ENCODE measurements at places on chromosomes 1 and 21.

DNA sequence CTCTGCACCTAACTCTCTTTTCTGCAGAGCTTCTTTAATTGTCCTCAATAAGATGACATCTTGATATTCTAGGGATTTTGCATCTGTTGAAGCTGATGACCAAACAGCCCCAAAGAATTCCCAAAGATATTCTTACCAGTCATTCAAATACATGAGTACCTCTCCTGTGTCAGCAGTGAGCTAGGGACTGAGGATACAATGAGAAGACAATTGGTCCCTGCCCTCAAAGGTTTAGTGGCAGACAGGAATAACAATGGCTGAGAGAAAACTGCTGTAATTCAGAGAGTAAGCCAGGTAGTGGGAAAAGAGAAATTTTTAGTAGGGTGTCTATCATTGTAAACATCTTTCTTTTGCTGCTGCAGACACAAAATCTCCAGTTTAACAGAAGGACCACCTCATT, 5.9 kb downstream of the MCOLN3 start:
- DNase-seq = no peak

DNA sequence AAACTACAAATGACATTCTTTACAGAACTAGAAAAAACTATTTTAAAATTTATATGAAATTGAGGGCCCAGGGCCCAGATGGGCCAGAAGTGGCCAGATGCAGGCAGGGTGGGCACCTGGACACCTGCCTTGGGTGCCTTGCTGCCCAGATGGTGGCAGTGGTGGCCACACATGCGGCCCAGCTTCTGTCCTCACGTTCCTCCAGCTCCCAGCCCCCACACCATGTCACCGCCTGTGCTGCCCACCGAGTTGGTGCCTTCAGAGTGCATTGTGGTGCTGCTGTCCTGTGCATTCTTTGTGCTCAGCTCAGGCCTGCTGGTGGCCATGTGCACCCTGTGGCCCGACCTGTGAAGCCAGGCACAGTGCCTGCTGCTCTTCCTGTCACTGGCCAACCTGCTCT, 216.8 kb upstream of the CXADR start:
- DNase-seq = no peak

DNA sequence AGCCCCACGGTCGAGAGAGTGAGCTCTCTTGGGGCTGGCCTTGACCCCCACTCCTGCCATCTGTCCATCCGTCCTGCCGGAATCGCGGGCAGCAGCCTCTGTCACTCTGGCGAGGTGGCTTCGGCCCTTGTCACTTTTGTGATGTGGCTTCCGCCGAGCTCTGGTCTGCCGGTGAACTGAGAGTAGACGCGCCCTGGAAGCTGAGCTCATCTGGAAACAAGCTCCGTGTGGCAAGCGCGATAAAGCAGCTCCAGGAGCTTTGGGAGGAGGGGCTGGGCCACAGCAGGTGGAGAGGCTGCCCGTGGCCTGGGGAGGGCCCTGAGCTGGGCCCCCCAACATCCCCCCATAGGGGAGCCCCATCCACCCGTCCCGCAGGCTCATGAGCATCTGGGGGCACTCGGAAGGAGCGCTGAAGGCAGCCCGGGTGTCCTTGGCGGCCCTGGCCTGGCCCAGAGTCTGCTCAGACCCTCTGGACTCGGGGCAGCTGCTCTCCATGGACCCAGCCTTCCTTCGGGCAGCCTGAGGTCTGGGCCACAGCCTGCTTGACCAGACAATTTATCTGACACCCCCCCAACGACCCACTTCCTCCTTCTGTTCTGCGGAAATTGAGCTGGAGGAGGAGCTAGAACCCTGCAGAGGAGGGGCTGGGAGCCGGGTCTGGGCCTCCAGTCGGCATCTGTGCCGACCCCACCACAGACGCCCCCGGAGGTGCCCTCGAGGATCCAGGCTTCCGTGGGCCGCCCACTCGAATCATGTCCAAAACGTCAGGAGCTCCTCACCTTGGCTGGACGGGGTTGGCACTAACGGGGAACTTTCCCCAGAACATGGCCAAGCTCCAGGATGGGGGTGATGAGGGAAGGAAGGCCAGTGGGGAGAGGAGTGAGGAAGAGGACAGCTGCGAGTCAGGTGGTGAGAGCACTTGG, 59.1 kb downstream of the SLC19A1 start:
- DNase-seq = peak; percentile 44

DNA sequence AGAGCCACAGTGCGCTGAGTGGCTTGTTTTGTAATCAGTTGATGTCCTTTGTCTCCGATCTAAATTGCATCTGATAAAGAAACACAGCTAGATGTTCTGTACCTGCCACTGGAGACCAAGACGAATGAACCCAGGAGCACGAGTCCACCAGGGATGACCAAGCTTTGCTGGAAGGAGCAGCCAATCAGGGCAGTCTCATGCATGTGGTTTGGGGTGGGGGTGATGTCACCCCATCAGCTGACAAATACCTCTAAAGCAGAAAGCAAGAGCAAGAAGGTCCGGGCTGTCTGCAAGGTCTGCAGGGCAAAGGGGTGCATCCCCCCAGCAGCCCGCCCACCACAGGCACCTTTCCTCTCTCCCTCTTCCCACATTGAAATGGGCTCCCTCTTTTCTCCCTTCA, 653.8 kb downstream of the AJAP1 start:
- no peak for DNase-seq

GRCh38 chr1:29698033-29698432, 461.7 kb downstream of the PTPRU start:
- DNase-seq = peak; percentile 54

- no peak for DNase-seq
Measured at GRCh38 chr1:7561936-7562728, 209.0 kb upstream of the VAMP3 start.

DNA sequence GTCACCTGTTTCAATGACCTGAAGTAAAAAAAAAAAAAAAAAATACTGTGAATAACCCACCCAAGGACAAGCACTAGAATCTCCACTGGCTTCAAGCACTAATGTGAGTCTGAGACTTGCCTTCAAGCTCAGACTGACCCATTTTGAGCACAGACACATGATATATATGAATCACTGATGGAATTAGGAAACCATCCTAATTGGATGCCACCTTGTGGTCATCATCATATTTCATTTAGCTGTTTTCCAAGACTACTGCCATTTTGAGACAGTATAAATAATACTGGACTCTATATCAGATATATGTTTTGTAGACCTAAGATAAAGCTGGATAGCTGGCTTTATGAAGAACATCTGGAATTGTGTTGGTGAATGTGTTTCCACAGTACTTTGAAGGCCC, 1232.0 kb downstream of the KCNT2 start:
- no peak for DNase-seq

- peak; percentile 86 for DNase-seq
Measured at GRCh38 chr1:29736582-29737188, 500.4 kb downstream of the PTPRU start.

- DNase-seq = no peak
Measured at GRCh38 chr1:228866468-228866867, 131.2 kb downstream of the RHOU start.

Measured in suppressor macrophage (primary cell).